ENCODE measurements at places on chromosomes 6 and 20. TPM values are rescaled to one million over a fixed set of nuclear protein-coding genes. Genes with fewer than 3 reads are reported as not detected.

DNA sequence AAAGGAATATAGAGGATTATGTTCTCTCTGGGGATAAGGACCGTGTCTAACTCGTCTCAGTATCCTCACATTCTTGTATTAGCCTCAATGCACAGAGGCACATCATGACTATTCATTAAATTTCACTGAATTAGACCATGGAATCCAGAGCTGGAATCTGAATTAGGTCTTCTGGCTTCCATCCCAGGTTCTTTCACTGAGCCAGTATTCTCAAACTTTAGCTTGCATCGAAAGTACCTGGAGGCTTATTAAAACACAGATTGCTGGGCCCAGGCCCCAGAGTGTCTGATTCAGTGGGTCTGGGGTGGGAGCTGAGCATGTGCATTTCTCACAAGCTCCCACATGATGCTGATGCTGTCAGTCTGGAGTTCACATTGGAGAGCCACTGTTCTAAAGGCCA, 142.0 kb downstream of the UST start:
- no peak for DNase-seq

DNA sequence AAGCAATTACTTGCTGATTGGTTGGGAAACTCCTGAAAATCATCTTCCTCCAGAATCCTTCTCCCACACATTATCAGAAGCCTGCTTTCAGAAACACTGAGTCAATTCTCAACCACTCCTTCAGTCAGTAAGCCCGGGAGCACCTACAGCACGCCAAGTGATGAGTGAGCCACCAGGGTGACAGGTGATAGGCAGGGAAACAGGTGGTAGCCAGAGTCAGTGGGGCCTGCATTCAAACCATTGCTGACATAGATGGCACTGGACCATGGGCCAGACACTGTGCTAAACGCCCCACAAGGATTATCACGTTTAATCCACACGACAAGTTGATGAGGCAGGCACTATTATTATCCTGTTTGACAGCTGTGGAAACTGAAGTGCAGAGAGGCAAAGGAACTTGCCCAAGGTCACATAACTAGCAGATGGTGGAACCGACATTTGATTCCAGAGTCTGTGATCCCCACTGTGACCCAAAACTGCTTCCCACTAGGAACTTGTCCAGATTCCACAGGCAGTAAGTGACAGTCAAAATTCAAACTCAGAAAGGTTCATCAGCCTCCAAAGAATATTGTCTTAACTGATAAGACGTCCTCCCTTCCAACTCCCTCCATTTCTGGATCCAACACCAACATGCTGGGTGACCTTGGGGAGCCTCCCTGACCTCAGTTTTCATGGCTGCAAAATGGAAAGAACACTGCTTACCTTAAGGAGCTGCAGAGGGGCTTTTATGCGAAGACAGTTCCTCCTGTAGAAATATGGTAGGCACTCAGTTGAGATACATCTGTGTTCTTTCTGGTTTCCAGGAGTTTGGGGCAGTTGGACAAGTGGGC, 23.9 kb upstream of the TOP1 start:
- DNase-seq, result no peak

DNA sequence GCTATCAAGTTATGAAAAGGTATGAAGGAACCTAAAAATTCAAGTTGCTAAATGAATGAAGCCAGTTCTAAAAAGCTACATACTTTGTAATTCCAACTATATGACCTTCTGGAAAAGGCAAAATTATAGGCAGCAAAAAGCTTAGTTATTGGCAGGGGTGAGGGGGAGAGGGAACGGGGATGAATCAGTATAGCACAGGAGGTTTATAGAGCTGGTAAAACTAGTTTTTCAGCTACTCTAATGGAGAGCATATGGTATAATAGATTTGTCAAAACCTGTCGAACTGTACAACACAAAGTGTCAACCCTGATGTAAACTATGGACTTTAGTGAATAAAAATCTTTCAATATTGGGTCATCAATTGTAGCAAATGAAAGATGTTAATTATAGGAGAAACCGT, 18.7 kb downstream of the MANEA start:
- no peak for DNase-seq

- no peak for DNase-seq
These were observed 382.8 kb upstream of the TSHZ2 start for GRCh38 chr20:52589251-52589812.

GRCh38 chr6:47168180-47168579, 126.0 kb upstream of the ADGRF1 start:
- DNase-seq, result no peak

- no peak for DNase-seq
These were observed 252.9 kb upstream of the KCNG1 start for GRCh38 chr20:51275826-51276225.

GRCh38 chr6:89351671-89352277, 748 bp downstream of the UBE2J1 start:
- no peak for DNase-seq

DNA sequence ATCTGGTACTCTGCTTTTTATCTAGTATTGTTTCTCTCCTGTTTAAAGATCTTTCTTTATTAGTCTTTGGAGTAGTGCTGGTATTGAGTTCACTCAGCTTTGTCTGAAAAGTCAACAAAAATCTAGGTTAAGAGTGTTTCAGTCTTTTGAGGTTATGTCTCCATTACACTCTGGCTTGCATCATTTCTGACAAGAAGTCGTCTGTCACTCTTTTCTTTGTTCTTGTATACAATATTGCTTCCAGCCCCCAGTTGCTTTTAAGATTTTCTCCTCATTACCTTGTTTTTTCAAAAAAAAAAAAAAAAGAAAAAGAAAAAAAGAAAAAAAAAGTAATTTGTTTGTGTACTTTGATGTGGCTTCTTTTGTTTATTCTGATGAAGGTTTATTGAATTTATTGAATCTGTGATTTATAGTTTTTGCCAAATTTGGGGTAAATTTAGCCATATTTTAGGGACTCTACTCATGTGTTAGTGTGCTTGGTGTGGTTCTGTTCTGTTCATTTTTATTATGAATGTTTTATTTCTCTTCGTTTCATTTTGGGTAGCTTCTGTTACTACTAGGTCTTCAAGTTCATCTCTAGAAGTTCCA, 408.9 kb downstream of the CDKAL1 start:
- no peak for DNase-seq

DNA sequence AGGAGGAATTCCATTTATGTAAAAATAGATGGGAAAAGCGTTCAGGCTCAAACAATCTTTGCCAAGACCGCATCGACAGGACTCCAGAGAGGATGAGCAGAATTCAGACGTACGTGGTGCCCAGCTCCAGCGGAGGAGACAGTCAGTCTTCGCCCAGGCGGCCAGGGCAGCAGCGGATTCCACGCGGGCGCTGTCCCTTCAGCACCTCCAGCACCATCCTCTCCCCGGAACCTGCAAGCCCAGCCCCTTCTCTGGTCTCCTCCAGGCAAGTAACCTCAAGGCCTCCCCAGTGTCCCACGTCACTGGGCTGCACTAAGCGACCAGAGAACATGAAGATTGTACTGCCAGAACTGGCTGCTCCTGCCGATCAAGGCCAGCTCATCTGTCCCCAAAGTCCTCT, 2.8 kb upstream of the KCNQ2 start:
- DNase-seq, result peak; percentile 20

DNA sequence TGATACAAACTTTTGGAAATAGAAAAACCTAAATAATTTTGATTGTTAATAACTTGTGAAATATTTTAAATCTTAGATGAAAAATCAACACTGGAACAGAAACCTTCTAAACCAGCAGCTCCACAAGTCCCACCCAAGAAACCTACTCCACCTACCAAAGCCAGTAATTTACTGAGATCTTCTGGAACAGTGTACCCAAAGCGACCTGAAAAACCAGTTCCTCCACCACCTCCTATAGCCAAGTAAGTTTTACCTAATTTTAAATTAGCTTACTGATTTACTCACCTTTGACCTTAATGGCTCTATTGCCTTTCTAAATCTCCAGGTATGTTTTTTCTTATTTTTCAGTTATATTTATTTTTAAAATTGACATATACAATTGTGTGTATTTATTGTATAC, 102.6 kb upstream of the ADGRF4 start:
- no peak for DNase-seq

DNA sequence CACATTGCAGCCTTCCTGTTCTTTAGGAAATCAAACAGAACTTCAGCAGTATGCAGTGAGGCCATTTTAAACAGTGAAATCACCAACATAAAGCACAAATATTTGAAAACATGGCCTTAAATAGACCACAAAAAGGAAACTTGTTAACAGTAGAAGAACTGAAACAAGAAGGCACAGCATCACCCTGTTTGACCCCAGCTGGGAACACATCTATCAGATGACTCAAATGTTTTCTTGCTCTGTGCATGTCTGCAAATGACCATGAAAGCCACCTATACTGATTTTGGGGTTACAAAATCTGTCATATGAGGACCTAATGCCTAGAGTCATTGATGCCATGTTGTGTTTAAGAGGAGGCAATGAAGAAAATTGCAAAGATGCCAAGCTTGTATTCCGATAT, 123.8 kb upstream of the ADGRF1 start:
- no peak for DNase-seq

- DNase-seq, result no peak
These were observed 440.4 kb downstream of the BTBD3 start for GRCh38 chr20:12358006-12358654.

Gene EYS
- total RNA-seq, result not detected

Gene HAO1
- total RNA-seq, result not detected

Gene GUCA1A
- total RNA-seq, result not detected
